NCI-H524 (cell line): ENCODE measurements at places on chromosomes 11 and 22.

DNA sequence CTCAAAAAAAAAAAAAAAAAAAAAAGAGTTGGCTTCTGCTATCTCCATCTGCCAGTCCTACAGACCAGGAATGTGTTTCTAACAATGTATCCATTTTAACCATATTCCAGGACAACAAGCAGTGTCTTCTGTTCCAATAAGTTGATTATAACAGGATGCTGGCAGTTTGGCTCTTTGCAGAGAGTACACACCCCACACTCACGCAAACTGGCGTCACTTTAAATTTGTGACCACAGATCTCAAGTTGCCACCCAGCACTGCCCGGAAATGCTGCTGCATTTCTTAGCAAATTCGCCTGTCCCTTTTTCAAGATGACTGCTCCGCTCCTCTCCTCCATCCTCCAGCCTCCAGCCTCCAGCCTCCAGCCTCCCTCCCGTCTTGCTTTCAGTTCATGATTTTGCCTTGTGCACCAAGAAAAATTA, 44.3 kb downstream of the SCGB1A1 start:
- no peak for DNase-seq

DNA sequence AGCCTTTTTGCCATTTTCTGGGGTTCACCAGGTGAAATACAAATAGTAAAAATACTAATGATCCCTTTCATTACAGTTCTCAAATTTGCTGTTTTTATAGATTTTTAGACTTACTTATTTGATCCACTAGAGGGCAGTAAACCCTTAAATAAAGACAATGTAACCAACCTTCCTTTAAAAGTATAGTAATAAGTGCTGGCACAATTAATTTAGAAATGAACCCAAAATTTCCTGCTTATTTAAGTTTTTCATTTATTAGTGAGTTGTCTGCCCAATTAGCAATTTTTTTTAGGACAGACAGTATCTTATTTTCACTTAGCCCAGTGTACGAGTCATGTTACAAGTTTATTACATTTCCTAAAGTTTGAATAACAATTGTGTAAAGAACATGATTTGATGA, 4.7 kb downstream of the DDIAS start:
- no peak for DNase-seq

GRCh38 chr11:5986885-5987284, at the start of gene OR52L1:
TSS of gene OR52L1 (minus strand) at chr11:5986985. CDS start at chr11:5986930, 55 bp downstream.
- DNase-seq, result no peak

DNA sequence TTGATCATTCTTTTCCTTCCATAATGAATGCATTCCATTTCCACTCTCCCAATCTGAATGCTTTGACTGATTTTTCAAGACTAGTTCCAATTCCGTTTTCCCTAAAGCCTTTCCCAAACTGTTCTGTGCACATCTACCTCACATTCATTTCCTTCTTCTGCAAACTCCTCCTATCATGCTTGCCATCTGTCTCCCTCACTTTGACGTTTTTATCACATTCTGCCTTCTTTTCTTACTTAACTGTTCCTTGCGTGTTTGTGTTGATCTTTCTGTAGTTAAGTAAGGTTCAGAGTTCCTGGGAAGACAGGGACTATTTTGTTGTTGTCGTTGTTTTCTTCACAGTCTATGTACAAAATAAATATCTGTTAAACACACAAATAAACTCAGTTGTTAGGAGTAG, 179.0 kb downstream of the NXPE2 start:
- DNase-seq, result no peak

GRCh38 chr11:19234231-19234817, 6.4 kb downstream of the E2F8 start:
- no peak for DNase-seq

GRCh38 chr11:27718863-27719545, 18.7 kb upstream of the BDNF start:
- peak; percentile 61 for DNase-seq

GRCh38 chr11:126319374-126319740, 15.5 kb downstream of the DCPS start:
- DNase-seq, result no peak

GRCh38 chr11:108302121-108302785, 79.4 kb downstream of the ATM start:
- DNase-seq, result no peak
